ENCODE measurements at places on chromosomes 16 and 17.
A peak's percentile ranks its signal among the peaks of the same experiment; 100 is the strongest.

GRCh38 chr17:48610282-48611211, at the start of gene HOXB7:
Gene HOXB7 (minus strand): TSS chr17:48611017. CDS start chr17:48610918, 99 bp downstream.
- peaks cover 100% of the 10 kb centered on the region for H3K27me3 ChIP-seq
- H3K27ac ChIP-seq = no peak within 1 kb of the TSS
- H3K4me1 ChIP-seq = peaks cover 5% of the 10 kb centered on the region
- DNase-seq = no peak
- H3K4me3 ChIP-seq = peak within 1 kb of the TSS; percentile 41
- H3K36me3 ChIP-seq = no peaks in the 10 kb centered on the region

- H3K27me3 ChIP-seq = no peaks in the 10 kb centered on the region
- H3K4me1 ChIP-seq = peaks cover 6% of the 10 kb centered on the region
- H3K27ac ChIP-seq = peak overlapping the region; percentile 80
- no peak for DNase-seq
- no peaks in the 10 kb centered on the region for H3K36me3 ChIP-seq
Measured at GRCh38 chr17:55751720-55752250, 934 bp downstream of the PCTP start.

GRCh38 chr16:19356024-19356952, 61.4 kb upstream of the TMC5 start:
- no peak overlapping the region for H3K27ac ChIP-seq
- H3K27me3 ChIP-seq = no peaks in the 10 kb centered on the region
- no peak for DNase-seq

DNA sequence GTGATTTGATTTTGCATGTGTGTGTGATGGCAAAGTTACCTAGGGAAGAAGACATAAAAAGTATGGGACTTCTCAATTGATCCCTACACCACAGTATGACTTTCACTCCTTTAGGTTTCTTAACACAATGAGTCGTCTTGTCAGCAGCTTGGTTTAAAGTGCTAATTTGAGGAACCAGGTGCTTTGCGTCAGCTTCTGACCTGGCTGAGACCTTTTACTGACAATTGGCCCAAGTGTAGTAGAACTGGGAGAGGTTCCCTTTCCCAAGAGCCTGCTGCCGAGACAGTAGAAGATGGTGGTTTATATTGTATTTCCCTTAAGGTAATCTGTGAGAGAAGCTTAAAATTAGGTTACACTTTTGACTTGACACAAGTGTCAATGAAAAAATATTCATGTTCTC, 54.9 kb downstream of the LDHD start:
- H3K27me3 ChIP-seq = no peaks in the 10 kb centered on the region
- no peak for DNase-seq
- H3K27ac ChIP-seq = peak overlapping the region; percentile 80

DNA sequence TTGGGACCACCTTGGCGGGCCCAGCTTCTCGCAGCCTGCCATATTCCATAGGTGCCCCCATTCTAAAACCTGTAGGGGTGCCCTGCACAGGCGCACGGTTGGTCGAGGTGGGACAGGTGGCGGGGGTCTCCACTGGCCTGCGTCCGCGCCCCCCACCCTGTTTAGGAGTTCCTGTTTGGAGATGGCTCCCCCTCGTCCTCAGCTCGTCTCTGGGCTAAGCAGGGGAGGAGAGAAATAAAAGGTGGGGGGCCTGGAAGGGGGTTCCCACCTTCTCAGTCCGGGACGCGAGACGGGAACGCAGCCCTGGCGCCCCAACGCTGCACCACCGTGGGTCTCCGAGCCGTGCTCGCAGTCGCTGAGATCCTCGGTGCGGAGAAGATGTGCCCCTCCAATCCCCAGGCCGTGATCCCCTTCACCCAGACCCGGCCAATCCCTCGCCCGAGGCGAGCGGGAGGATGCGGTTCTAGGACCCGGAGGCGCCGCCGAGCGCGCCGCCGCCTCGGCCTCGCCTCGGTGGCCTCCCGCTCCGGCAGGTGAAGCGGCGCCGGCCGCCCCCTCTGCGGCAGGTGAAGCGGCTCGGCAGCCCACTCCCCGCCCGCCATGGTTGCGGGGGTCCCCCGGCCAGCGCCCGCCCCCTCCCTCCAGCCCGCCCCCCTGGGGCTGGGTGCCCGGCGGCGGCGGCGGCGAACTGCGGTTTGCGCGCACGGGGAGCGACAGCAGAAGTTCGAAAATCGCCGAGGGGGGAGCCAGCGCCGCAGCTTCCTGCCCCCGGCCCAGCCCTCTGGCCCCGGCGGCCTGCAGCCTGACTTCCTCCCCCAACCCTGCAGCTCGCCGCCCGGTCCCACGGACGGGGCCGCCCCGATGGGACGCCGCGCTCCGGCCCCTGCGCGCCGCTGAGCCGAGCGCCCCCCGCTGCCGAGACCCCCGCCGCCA, at the start of gene FMNL1:
Gene FMNL1 (plus strand): TSS at position 805 of the 933 bp plus-strand sequence. CDS start 240 bp downstream, outside the sequence.
- no peak for DNase-seq
- no peaks in the 10 kb centered on the region for H3K4me1 ChIP-seq
- peaks cover 70% of the 10 kb centered on the region for H3K27me3 ChIP-seq
- H3K27ac ChIP-seq = no peak within 1 kb of the TSS
- H3K4me3 ChIP-seq = peak within 1 kb of the TSS; percentile 78
- H3K36me3 ChIP-seq = no peaks in the 10 kb centered on the region

DNA sequence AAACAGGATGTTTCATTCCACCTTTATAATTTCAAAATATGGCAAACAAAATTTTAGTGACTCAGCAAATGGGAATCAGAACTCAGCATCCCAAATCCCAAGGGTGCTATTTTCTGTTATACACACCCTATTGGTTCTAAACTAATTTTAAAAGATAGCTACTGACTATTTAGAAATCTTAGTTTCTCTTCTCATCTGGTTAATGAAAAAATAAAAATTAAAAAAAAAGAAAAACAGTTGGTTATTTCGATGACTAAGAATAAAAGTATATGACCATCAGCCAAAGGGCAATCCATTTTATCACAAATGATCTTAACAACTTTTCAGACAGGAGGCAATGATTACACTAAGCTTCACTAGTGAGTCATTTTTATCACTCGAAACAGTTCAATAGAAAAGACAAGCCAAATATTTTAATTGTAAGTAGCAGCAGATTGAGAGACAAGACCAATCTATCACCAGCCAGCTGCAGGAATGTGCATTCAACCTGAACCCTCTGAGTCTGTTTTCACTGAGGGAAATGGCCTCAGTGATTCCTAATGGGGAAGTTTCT, 15.2 kb downstream of the PHLPP2 start:
- H3K27me3 ChIP-seq = no peaks in the 10 kb centered on the region
- DNase-seq = peak; percentile 37
- no peak overlapping the region for H3K27ac ChIP-seq
- no peaks in the 10 kb centered on the region for H3K36me3 ChIP-seq
- no peak overlapping the region for H3K4me3 ChIP-seq
- H3K4me1 ChIP-seq = no peaks in the 10 kb centered on the region

DNA sequence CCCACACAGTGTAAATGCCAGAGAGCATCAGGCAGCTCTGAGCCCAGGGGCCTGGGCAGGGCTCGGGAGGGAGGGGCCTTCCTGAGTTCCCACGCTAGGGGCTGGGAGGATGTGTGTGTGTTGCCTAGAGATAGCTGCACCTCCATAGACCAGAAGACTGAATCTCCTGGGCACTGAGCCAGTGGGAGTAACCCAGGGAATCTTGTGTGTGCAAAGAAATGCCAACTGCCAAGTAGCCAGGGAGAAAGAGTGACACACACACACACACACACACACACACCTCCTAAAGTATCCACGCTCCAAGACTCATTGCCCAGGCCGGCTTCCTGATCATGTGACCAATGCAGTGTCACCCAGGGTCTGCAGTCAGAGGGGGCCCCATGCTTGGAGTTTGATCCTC, 166.2 kb upstream of the RPL38 start:
- H3K27ac ChIP-seq = no peak overlapping the region
- H3K27me3 ChIP-seq = no peaks in the 10 kb centered on the region
- DNase-seq = peak; percentile 46
- no peaks in the 10 kb centered on the region for H3K36me3 ChIP-seq

DNA sequence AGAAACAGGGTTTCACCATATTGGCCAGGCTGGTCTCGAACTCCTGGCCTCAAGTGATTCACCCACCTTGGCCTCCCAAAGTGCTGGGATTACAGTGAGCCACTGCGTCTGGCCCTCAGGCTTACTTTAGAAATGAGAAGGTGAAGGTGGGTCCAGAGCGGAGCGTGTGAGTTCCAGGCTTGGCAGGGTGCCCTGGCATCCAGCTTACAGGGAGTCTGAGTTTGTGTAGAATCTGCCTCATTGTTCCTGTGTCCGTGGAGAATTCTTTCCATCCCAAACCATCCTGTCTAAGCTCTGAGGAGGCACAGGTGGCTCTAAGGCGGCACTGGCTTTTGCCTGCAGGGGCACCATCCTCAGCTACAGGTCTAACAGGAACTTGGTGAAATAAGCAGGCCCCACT, 50.6 kb downstream of the RAB11FIP3 start:
- no peak for DNase-seq
- peaks cover 3% of the 10 kb centered on the region for H3K36me3 ChIP-seq
- H3K4me3 ChIP-seq = no peak overlapping the region
- H3K27ac ChIP-seq = no peak overlapping the region

- no peaks in the 10 kb centered on the region for H3K36me3 ChIP-seq
- H3K4me3 ChIP-seq = no peak overlapping the region
- H3K27ac ChIP-seq = no peak overlapping the region
- H3K27me3 ChIP-seq = no peaks in the 10 kb centered on the region
- DNase-seq = peak; percentile 89
- H3K4me1 ChIP-seq = no peaks in the 10 kb centered on the region
Measured at GRCh38 chr17:16991349-16992009, 19.6 kb upstream of the TNFRSF13B start.

GRCh38 chr17:29747660-29748059, 124.9 kb upstream of the CORO6 start:
- no peaks in the 10 kb centered on the region for H3K36me3 ChIP-seq
- no peak for DNase-seq
- H3K27me3 ChIP-seq = no peaks in the 10 kb centered on the region
- H3K4me1 ChIP-seq = peaks cover 32% of the 10 kb centered on the region
- peak overlapping the region; percentile 56 for H3K27ac ChIP-seq
- H3K4me3 ChIP-seq = no peak overlapping the region

DNA sequence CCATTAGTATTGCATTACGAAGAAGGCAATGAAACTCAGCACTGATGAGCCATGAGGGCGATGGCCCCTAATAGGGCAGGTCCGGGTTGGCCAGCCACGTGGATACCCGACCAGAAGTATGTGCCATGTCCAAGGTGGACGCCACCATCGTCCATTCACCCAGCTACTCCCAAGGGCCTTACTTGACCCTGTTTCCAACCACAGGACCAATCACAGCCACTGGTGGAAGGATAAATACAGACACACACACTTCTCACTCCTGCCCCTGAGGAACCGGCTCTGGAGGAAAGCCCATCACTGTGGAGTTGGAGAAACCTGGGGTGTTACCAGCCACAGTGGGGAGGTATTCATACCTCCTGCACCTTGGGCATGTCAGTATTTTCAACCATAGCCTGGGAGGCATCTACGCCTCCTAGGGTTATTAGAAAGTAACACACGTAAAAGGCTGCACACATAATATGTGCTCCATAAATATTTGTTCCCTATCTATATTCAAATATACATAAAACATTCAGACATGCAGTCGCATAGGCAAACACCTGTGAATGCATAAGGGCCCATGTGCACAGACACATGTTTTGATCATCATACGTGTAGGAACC, 5.4 kb upstream of the ITGA3 start:
- no peak for DNase-seq
- H3K27ac ChIP-seq = no peak overlapping the region
- H3K4me1 ChIP-seq = peaks cover 9% of the 10 kb centered on the region
- H3K4me3 ChIP-seq = no peak overlapping the region

DNA sequence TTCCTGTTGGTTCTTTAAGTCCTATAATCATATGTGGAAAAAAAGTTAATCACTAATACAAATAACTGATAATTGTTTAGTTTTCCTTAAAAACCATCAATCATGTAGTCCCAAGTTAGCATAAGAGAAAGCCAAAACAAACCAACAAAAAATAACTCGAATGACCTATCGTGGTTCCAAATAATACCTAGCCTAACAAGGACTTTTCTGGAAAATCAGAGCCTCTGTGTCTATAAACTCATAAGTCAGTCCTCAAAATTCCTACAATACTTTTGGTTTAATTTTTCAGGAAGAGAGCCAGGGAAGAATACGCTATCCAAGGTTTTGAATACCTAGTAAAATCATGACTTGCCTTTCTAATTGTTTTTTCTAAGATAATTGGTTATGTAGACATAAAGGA, 975.3 kb upstream of the SOX9 start:
- no peak overlapping the region for H3K27ac ChIP-seq
- no peaks in the 10 kb centered on the region for H3K36me3 ChIP-seq
- no peak overlapping the region for H3K4me3 ChIP-seq

DNA sequence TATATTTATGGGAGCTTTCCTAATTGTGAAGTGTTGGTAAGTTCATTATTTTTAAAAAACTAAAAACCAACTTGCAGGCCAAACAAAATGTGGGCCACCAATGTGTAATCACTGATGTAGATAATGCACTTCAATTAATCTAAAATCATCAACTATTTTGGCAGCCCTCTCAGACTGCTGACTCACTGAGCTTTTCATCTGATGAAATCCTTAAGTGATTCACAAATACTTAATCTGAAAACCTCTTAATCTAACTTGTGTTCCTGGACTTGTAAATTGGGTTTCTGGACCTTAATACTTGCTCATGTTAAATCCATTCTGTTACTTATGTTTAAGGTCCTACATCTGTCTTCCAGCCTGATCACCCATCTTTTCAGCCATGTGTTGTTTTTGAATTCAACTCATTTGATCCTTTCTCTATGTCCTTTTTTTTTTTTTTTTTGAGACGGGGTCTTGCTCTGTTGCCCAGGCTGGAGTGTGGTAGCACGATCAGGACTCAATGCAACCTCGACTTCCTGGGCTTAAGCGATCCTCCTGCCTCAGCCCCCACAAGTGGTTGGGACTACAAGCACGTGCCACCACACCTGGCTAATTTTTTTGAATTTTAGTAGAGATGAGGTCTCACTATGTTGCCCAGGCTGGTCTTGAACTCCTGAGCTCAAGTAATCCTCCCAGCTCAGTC, 39.0 kb downstream of the PRKCB start:
- peaks cover 10% of the 10 kb centered on the region for H3K27me3 ChIP-seq
- no peak overlapping the region for H3K27ac ChIP-seq
- DNase-seq = peak; percentile 13

DNA sequence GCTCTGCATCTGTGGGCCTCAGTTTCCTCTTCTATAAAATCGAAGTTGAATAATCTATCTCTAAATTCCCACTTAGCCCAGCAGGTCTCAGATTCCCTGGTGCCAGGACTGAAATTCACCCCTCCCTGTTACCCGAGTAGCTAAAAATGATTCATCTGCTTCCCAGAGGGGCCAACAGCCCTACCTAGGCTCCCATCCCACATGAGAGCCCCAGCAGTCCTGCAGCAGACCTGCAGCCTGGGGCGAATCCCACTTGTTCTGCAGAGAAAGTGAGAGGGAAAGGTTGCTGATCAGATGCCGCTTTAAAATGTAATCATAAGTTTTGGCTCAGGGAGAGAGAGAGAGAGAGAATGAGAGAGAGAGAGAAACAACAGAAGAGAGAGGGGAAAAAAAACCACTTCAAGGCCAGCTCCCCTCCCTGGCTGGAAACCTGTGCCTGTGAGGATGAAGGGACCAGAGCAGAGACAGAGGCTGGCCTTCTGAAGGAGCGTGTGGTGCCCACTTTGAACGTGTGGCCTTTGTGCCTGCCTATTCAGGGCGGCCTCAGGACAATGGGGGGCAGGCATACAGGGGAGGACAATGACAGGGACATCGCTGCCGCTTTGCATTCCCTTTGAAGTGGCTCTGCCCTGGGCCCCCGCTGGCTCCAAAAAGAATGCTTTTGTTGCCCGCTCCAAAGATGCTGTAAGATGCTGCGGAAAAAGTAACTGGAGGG, 85.2 kb upstream of the NKD1 start:
- peaks cover 95% of the 10 kb centered on the region for H3K27me3 ChIP-seq
- H3K4me3 ChIP-seq = no peak overlapping the region
- DNase-seq = no peak
- H3K4me1 ChIP-seq = peaks cover 6% of the 10 kb centered on the region
- H3K27ac ChIP-seq = no peak overlapping the region
